ENCODE measurements at places on chromosomes 7 and 10. TPM values are rescaled to one million over a fixed set of nuclear protein-coding genes. Genes with fewer than 3 reads are reported as not detected.
A peak's percentile ranks its signal among the peaks of the same experiment; 100 is the strongest.

RGR gene
- not detected for total RNA-seq

TSPAN33 gene
- 6.2 TPM for total RNA-seq

DNA sequence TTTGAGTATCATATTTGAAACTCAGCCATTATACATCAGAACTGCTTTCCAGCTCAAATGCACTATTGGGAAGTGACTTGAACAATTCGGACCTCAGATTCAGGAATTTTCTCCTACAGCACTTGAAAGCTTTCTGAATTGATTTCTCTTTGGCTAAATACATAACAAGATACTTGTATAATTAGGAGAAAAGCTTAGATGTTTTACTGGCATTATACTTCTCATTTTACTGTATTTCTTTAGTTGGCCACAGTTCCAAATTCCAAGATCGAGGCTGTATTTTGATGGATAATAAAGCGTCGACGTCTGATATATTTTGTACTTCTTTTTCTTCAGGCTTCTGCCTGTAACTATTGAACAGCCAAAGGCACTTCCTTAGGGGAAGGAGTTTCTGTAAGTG is 26.7 kb upstream of the LYZL2 start:
- H3K4me3 ChIP-seq: no peak overlapping the region
- no peak overlapping the region for H3K27ac ChIP-seq
- no peak for DNase-seq
- peaks cover 49% of the 10 kb centered on the region for H3K27me3 ChIP-seq
- H3K36me3 ChIP-seq: no peaks in the 10 kb centered on the region

- no peak overlapping the region for H3K27ac ChIP-seq
- no peaks in the 10 kb centered on the region for H3K27me3 ChIP-seq
- no peak overlapping the region for H3K4me3 ChIP-seq
- H3K4me1 ChIP-seq: no peaks in the 10 kb centered on the region
- H3K36me3 ChIP-seq: no peaks in the 10 kb centered on the region
Measured at GRCh38 chr10:86287966-86288579, 78.5 kb downstream of the GRID1 start.

- DNase-seq: no peak
- H3K27me3 ChIP-seq: peaks cover 1% of the 10 kb centered on the region
- H3K4me1 ChIP-seq: peaks cover 47% of the 10 kb centered on the region
- H3K36me3 ChIP-seq: peaks cover 19% of the 10 kb centered on the region
- peak overlapping the region; percentile 99 for H3K4me3 ChIP-seq
Measured at GRCh38 chr10:5685764-5686240, 1.2 kb downstream of the TASOR2 start.

GRCh38 chr7:28579571-28579970 is 167.3 kb downstream of the CREB5 start:
- H3K4me1 ChIP-seq: no peaks in the 10 kb centered on the region
- H3K27ac ChIP-seq: no peak overlapping the region
- no peaks in the 10 kb centered on the region for H3K36me3 ChIP-seq
- peaks cover 4% of the 10 kb centered on the region for H3K27me3 ChIP-seq
- no peak for DNase-seq

GRCh38 chr7:95545007-95545615 is 51.2 kb downstream of the PDK4 start:
- H3K27me3 ChIP-seq: peaks cover 6% of the 10 kb centered on the region
- no peak for DNase-seq
- no peak overlapping the region for H3K4me3 ChIP-seq
- H3K27ac ChIP-seq: no peak overlapping the region
- no peaks in the 10 kb centered on the region for H3K4me1 ChIP-seq
- no peaks in the 10 kb centered on the region for H3K36me3 ChIP-seq

GRCh38 chr7:97043281-97043680 is 18.6 kb upstream of the DLX5 start:
- peaks cover 23% of the 10 kb centered on the region for H3K27me3 ChIP-seq
- no peak overlapping the region for H3K4me3 ChIP-seq
- H3K4me1 ChIP-seq: no peaks in the 10 kb centered on the region
- DNase-seq: no peak
- H3K36me3 ChIP-seq: no peaks in the 10 kb centered on the region
- no peak overlapping the region for H3K27ac ChIP-seq
